ENCODE measurements at places on chromosomes 5 and 9.

DNA sequence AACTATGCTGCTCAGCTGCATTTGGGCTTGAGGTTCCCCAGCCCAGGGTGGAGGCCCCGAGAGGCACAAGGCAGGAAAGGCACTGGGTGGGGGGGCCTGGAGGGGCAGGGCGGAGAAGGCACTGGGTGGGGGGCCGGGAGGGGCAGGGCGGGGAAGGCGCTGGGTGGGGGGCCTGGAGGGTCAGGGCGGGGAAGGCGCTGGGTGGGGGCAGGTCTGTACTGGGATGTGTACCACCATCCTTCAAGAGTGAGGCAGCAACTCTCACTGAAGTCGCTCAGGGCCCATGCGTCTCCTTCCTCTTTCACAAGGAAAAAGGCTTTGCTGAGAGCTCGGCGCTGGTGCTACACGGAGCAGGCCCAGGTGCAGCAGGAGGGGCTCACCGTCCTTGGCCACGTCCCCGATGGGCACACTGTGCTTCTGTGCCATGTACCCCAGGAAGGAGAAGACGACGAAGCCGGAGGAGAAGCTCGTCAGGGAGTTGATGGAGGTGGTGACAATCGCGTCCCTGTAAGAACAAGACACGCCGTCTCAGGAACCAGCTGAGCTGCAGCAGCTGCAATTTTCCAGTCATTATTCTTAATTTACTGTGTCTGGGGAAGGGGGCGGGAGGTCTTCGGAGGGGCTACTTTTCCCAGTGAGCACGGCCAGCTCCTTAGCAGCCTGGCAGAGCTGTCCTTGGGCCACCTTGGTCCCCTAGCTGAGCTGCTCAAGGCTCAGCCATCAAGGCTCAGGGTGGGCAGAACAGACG, 30.8 kb downstream of the SLC6A3 start:
- DNase-seq, result peak; percentile 27

DNA sequence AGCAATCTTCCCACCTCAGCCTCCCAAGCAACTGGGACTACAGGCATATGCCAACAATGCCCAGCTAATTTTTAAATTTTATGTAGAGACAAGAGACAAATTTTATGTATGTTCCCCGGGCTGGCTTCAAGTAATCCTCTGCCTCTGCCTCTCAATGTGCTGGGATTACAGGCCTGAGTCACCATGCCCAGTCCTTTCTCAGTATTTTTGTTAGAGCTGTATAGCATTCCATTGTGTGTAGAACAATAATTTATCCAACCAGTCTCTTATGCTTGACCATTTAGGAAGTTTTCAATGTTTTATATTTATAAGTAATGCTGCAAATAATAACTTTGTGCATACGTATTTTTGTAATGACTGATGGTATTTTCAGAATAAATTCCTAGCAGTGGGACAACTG, 38.9 kb upstream of the CTXN3 start:
- DNase-seq, result no peak

- DNase-seq, result peak; percentile 82
Observed at GRCh38 chr9:35035851-35036701, 36.3 kb downstream of the VCP start.

DNA sequence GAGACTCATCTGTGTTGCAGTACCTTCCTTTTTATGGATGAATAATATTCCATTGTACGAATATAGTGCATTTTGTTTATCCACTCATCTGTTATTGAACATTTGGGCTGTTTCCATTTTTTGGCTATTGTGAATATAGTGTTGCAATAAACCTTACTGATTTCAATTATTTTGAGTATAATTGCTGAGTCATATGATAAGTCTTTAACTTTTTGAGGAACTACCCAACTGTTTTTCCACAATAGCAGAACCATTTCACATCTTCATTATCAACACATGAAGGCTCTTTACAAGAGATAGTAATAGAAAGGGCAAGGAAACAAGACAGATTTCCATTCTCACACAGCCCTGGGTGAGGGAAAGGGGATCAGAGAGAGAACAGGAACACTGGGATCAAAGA, 329.2 kb downstream of the RAB3C start:
- no peak for DNase-seq

DNA sequence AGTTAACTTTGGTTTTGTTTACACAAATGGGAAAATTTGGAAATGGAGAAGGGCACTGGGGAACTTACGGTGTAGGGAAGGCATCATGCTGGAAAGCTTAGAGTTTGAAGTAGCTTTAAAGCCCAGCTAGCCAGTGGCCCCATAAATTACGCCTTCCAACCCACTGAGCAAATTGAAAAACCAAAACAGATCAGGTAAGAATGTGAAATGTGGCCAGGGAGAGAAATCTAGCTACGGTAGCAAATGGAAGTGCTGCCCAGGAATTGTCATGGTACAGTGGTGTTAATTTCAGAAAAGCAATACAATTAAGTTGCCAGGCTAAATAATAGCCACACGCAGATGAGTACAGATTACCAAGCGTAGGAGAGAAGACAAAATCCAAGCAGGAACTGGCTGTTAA, 654.8 kb downstream of the PRELID2 start:
- no peak for DNase-seq

GRCh38 chr5:135655468-135655815, 76.7 kb upstream of the CXCL14 start:
- DNase-seq, result no peak

All from Right ventricle myocardium superior (tissue), 1 donor.